ENCODE measurements at places on chromosomes 5 and 9.

GRCh38 chr5:140134277-140134935, 8.7 kb downstream of the IGIP start:
- DNase-seq = no peak

- DNase-seq = no peak
These were observed 161.0 kb downstream of the ISL1 start for GRCh38 chr5:51544031-51544785.

- DNase-seq = no peak
These were observed 81.1 kb downstream of the PJA2 start for GRCh38 chr5:109328626-109329025.

- DNase-seq = no peak
These were observed 173.8 kb downstream of the PCSK1 start for GRCh38 chr5:96259151-96259772.

DNA sequence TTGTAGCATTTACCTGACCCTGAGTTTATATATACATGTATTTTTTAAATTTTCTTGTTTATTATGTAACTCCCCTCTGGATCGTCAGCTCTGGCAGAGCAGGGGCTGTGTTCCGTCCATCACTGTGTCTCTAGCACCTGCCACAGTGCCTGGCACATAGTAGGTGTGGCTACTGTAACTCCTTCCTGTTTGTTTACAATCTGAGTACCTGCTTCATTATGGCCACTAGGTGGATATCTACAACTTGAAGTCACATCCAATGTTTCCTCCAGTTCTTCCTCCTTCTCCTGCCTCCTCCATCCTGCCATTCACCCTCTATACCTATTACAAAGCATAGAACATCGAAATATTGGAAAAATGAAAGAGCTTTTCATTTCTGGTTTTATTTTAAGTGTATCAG, 14.2 kb upstream of the PPP1R2B start:
- no peak for DNase-seq

DNA sequence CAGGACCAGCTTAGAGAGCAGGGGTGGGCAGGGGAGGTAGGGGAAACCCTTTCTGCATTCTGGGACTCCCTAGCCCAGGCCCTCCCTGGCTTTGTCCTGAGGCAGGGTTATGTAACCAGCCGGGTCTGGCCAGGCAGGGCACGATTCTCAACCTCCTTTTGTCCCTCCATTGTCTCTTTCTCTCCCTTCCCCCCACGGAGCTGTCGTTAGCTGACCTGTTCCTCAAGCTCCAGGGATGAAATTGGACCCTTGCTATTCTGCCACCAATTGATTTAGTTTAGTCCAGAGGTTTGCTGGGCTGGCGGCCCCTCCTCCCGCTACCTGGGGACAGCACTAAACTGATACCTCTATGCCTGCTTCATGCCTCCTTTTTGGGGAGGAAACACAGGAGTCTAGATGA, 9.4 kb upstream of the NDST1 start:
- no peak for DNase-seq

DNA sequence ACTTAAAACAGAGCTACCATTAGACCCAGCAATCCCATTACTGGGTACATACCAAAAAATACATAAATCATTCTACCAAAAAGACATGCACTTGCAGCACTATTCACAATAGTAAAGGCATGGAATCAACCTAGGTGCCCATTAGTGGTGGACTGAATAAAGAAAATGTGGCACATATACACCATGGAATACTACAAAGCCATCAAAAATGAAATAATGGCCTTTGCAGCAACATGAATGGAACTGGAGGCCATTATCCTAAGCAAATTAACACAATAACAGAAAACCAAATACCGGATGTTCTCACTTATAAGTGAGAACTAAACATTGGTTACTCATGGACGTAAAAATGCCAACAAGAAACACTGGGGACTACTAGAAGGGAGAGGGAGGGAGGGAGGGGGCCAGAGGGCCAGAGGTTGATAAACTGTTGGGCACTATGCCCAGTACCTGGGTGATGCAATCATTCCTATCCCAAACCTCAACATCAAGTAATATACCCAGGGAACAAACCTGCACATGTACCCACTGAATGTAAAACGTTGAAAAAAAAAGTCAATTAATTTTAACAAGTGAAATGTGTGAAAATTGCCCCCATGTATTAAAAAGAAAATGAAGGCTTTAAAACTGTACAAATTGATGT, 24.5 kb upstream of the GPR150 start:
- DNase-seq = no peak

- DNase-seq = no peak
These were observed 11.3 kb upstream of the IL6ST start for GRCh38 chr5:56006094-56006493.

- DNase-seq = no peak
These were observed 895.1 kb downstream of the TLE1 start for GRCh38 chr9:80794197-80794596.

GRCh38 chr5:10627160-10627701, 63.4 kb downstream of the ANKRD33B start:
- no peak for DNase-seq

GRCh38 chr5:112548246-112548881, 129.3 kb upstream of the EPB41L4A start:
- no peak for DNase-seq

DNA sequence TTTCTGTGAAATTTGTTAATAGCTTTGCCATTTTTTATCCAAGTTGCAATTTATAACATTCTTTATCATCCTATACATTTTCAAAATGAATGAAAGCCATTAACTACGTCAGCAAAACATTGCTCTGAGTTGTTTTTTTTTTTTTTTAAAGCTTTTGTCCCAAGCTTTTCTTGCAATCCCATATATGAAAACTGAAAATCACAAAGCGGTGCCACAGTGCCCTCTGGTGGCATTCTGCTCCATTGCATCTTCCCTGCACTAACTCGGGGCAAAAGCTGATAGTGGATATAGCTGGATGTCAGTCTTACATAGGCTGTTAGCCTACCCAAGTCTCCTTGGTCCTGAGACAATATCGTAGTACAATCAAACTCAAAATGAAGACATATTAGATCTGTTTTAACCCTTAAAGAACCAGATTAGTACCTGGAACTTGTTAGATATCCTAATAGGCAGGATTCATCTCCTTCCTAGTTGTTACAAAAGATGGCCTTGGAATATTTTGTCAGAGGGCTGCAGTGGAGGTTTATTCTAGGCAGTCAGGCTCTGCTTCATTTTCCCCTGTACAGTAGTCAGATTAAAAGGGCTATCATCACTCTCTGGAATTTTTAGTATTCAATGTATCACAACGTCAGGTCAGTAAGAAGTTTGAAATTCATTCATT, 669.9 kb downstream of the PTPRD start:
- no peak for DNase-seq

DNA sequence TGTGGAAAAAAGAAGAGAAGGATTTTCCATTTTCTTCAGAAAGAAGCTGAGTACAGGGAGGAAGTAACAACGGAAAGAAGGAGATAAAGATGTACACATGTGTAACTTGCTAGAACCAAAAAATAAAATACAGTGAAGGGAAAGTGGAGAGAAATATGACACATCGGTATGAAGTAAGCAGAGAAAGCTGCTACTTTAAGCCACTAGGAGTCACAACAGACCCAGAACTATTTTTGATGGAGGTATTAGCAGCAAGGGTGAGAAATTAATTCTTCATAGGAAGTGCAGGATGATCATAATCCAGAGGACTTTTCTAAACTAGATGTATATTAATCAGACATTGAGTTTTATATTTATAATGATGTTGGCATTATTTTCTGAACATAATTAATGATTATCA, 88.5 kb downstream of the FAM174A start:
- no peak for DNase-seq

- DNase-seq = no peak
These were observed 187.6 kb upstream of the DMRT1 start for GRCh38 chr9:653856-654387.

DNA sequence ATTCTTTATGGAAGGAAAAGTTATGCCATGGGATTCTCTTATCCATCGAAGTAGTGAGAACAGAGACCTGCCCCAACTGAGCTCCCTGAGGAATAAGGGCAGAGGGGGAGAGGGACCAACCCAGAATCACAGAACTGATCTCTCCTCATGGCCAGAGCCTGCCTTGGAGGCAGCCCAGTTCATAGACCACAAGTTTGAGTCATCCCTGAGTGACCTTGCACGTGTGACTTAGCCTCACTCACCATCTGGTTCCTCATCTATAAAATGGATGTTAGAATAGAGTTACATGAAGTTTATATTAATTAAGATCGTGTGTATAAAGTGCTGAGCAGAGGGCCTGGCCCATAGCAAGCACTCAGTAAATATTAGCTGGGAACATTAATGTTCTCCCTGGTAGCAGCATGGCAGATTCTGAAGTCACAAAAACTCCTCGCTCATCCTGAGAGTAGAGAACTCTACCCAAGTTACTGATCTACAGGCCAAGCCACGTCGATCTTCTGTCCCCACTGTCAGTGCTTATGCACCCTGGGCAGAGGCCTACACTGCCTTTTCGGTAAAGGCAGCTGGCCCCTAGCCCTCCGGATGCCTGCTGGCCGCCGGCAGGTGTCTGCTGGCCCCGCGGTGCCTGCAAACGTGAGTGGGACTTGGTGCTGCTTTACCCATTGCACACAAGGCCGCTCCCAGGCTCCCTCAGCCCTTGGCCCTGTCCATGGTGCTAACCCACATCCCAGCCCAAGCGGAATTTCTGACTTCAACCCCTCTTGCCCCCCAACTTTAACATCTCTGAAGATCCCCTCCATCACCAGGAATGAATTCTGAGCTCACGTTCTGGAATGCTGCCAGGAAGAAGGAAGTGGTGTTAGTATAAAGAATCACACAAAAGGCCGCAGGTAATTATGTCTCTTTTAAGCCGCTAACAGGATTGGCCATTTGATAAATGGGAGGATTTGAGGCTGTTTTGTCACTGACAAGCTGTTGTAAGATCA, 61.1 kb upstream of the ARAP3 start:
- DNase-seq = no peak

DNA sequence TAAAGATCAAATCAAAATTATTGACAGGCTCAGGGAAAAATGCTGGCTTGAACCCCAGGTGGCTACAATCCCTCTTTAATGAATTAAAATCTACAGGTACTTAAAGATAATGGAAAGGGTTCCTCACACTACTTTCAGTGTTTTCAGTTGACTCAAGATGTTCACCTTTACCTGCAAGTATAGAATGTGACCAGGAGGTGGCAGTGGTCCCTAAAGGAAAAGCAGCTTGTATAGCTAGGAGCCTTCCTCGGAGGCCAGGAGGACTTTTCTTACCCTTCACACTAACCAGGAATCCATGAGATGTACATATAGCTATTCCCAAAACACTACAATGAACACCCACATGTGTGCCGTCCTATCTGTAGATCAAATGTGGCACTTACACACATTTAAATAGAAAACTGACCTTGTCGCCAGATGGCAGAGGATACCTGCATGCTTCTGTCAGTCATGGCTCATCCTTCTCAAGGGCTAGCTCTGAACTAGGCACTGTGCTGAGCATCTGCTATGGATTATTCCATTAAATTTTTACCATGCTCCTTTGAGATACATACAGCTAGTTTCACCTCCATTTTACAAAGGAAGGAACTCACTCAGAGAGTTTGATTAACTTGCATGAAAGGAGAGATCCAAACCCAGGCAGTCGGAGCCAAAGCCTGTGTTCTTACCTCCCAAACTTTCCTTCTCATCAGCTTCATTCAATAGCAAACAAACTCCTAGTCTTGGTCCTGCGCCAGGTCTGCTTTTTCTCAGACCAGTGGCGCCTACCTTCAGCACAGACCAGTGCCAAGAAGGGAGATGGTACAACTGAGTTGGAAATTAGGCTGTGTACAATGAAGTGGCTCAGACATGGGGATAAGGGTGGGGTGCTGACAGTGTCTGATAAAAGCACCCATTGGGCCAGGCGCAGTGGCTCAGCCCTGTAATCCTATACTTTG, 24.5 kb downstream of the C9orf152 start:
- no peak for DNase-seq

- no peak for DNase-seq
These were observed 335.5 kb downstream of the FBXL7 start for GRCh38 chr5:15835514-15835913.

GRCh38 chr5:173736923-173737412, 120.5 kb upstream of the BOD1 start:
- no peak for DNase-seq

DNA sequence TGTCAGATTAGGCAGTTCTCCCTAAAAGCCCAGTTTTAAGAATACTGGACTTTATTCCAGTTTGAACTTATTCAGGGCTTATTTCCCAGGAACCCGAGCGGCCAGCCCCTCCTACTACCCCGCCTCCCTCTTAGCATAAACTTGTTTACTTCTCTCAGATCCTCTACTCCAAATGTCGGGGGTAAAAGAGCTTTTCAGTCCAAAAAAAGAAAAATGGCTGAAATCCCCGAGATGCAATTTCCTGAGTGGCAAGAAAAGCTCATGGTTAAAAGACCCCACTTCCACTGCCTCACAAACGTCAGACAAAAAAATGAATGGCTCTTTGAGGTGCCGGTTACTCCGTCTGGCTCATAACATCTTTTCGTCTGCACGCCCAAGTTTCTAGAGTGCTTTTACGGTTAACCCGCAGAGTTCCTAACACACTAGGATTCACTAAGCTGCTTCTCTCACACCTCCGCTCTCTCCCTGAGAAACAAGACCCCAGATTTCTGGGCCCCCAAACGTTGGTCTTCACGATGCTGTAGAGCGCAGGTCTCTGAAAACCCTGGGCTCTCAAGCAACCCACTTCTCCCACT, 402 bp downstream of the BRD8 start:
- no peak for DNase-seq

DNA sequence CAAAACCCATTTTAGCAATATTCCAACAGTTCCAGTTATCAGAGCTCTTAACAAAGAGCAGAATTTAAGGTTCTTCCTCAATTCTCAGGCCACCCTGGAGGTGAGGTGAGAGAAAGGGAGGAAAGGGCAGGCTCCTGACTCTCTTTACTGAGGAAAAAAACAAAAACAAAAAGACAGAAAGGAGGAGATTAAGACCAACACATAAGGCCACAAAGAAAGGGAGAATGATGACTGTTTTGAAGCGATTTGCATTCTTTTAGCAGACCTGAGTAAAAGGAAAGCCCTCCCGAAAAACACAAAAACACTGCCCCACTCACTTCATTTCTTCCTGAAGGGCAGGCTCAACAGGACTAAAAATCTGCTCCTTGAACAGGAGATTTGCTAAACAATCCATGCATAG, 300.5 kb downstream of the ARL15 start:
- no peak for DNase-seq

GRCh38 chr5:63043792-63044191, 465.2 kb downstream of the LRRC70 start:
- DNase-seq = no peak

GRCh38 chr9:133826289-133827085, 88.3 kb upstream of the SARDH start:
- no peak for DNase-seq

GRCh38 chr5:98349251-98349989, 424.0 kb upstream of the RGMB start:
- no peak for DNase-seq

DNA sequence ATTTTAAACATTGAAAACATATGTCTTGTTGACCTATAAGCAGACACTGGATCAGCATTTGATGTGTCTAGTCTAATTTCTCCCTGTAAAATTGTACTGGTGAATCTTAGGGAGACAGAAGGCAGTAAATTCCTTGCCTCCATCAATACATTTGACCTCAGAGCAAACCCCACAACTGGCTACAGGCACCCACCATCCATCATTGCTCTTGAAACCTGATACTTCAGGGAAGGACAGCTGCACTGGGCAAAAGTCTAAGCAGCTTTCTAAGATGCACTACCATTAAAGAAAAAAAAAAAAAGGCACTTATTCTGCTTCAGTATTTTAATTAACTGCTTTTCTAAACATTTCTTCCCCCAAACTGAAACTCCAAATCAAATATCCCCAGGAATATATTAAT, 1051.3 kb upstream of the DMAC1 start:
- no peak for DNase-seq

GRCh38 chr9:70147196-70147595, 103.5 kb downstream of the MAMDC2 start:
- DNase-seq = no peak

- DNase-seq = no peak
These were observed 108.6 kb downstream of the SERINC5 start for GRCh38 chr5:80147119-80147815.
